ENCODE measurements at places on chromosomes 1 and 21. TPM values are rescaled to one million over a fixed set of nuclear protein-coding genes. Genes with fewer than 3 reads are reported as not detected.

Gene TNFRSF4
- total RNA-seq, result not detected

Gene TM2D1
- 107 TPM for total RNA-seq

Gene HSD3B2
- not detected for total RNA-seq

Gene DNAJC6
- total RNA-seq, result 9.4 TPM

Gene TENT5C
- 0.76 TPM for total RNA-seq

Gene DCST1
- total RNA-seq, result not detected

Gene ACKR1
- not detected for total RNA-seq

DNA sequence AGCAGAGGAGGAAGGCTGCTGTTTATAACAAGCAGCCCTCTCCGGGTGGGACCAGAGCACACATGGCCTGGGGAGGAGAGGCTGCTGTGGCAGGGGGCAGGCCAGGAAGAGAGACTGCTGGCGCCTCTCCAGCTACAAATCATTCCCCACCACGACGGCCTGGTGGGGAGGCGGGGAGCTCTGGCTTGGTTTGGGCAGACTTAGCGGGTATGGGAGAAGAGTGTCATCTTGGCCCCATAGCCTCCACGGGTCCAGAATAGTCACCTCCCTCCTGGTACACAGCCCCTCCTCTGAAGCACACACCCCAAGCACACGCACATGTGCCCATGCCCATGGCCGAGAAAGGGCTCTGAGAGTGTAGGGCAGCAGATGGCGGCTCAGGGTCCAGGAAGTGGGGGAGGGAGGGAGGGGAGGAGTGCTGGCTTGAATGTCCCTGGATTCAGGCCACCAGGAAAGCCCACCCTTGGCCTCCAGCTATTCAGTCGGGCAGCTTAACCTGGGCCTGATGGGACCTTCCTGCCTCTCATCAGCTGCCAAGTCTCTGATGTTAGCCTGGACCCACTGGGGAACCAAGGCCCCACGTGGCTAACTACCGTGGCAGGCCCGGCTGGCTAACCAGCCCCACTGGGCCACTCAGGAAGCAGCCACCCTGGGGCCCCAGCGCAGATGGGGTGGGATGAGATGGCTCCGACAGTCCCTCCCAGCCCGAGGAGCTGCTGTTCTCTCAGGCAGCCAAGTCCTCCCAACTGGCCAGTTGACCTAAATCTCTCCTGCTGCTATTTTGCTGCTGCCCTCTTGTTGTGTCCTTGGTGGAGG, 10.9 kb downstream of the LRP8 start:
- DNase-seq, result no peak

GRCh38 chr21:45390121-45390751, 14.7 kb upstream of the COL18A1 start:
- DNase-seq, result no peak

- peak; percentile 99 for DNase-seq
Observed at GRCh38 chr1:235917267-235917811, 50.6 kb upstream of the LYST start.

DNA sequence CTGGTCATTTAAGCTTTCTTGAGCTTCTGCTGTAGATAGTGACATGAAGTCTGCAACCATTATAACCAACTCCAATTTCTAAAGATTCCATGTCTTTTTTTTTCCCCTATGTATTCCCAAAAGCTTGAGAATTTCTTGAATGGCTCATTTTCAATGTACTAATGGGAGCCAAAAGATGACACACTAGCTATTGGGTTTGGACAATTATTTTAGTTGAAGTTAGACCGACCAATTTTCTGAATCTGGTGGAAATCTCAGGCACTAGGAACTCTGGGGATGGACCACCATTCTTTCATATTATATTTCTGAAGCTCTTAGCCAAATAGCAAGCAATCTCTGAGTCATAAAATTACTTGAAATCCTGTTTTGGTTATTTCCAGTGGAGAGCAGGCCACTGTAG, 617.4 kb upstream of the ADAMTS5 start:
- no peak for DNase-seq

- no peak for DNase-seq
Observed at GRCh38 chr1:153880024-153880423, 42.7 kb downstream of the GATAD2B start.

DNA sequence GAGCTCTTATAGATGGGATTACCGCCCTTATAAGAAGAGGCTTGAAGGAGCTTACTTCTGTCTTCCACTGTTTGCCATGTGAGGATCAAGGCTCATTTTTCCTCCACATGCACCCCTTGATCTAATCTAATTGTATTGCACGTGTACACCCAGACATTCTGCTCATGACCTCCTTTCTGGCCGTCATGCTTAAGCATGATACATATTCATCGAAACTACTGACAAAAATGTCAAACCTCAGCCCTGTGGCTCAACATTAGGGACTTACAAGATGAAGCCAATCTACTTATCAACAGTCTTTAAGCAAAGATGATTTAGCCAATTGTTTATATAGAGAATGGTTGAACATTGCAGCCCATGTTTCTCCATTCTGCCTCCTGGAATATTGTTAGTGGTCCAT, 127.6 kb downstream of the XCL2 start:
- DNase-seq, result no peak

- DNase-seq, result no peak
Observed at GRCh38 chr1:70490153-70490552, 79.1 kb downstream of the CTH start.

- no peak for DNase-seq
Observed at GRCh38 chr21:29301691-29302090, 3.0 kb downstream of the BACH1 start.

- DNase-seq, result no peak
Observed at GRCh38 chr1:69191335-69191734, 376.4 kb upstream of the LRRC7 start.

- DNase-seq, result no peak
Observed at GRCh38 chr1:116252271-116252670, 120.8 kb upstream of the ATP1A1 start.

DNA sequence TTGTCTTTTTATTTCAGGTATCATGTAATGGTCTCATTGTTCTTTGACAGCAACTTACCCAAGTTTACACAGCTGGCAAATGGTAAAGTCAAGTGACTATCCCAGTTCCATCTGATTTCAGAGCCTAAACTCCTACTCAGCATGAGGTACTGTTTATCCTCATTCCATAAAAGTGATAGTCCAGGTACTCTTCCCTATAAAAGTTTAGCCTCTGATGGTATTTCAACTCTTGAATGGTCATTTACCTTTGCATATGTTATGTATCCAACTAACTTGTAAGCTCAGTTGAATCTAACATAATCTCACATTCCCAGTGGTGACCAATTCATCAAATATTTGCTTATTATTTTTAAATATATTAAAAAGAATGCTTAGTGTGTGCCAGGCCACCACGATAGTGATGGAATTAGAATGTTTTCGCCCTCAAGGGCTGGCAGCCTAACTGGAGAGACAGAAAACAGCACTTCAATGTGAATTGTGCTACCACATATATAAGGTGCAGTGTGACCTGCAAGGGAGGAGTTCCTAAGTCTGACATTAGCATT, 307.1 kb downstream of the CTH start:
- DNase-seq, result no peak

DNA sequence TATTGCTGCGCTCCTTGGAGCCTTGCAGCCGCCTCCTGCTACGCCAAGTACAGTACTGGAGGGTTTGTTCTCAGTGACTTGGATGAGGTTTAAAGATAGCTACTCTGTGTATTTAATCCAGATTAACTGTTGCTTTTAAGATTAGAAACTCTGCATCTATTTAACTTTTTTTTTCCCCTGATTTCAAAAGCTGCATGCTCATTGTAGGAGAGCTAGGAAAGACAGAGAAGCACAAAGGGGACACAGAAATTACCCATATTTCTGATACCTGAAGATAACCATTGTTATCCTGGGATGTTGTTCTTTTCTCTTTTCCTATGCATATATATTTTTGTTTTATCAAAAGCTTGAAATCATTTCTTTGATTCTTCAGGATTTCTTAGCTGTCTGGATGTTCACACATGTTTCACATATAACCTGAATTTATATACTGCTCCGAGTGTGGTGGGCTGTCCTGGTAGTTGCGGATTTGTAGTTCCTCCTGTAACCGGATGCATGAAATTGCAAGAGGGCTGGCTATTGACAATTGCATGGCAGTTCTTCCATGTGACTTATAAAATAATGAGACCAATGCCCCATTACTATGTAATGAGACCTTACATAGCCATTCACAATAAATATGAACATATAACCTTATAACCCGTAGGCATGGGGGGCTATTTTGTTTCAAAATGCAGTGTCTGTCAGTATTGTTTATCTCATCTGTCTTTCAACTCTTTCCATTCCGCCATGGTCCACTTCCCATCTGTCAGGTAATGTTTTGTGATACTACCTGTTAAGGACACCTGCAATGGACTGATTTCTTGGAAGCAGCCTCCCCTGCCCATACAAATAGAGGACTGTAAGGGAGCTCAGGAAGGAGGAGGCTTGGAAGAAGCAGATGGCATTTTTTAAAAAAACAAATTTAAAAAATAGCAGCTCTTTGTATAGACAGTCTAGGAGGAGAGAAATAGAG, 1.4 kb downstream of the RAVER2 start:
- DNase-seq, result no peak

GRCh38 chr1:52919051-52919722, 2.4 kb downstream of the ECHDC2 start:
- DNase-seq, result no peak

GRCh38 chr1:229447809-229448252, 13.9 kb upstream of the ACTA1 start:
- no peak for DNase-seq

- no peak for DNase-seq
Observed at GRCh38 chr21:35632711-35633110, 427.6 kb downstream of the SETD4 start.

- no peak for DNase-seq
Observed at GRCh38 chr1:197544130-197544529, 231.2 kb downstream of the DENND1B start.

DNA sequence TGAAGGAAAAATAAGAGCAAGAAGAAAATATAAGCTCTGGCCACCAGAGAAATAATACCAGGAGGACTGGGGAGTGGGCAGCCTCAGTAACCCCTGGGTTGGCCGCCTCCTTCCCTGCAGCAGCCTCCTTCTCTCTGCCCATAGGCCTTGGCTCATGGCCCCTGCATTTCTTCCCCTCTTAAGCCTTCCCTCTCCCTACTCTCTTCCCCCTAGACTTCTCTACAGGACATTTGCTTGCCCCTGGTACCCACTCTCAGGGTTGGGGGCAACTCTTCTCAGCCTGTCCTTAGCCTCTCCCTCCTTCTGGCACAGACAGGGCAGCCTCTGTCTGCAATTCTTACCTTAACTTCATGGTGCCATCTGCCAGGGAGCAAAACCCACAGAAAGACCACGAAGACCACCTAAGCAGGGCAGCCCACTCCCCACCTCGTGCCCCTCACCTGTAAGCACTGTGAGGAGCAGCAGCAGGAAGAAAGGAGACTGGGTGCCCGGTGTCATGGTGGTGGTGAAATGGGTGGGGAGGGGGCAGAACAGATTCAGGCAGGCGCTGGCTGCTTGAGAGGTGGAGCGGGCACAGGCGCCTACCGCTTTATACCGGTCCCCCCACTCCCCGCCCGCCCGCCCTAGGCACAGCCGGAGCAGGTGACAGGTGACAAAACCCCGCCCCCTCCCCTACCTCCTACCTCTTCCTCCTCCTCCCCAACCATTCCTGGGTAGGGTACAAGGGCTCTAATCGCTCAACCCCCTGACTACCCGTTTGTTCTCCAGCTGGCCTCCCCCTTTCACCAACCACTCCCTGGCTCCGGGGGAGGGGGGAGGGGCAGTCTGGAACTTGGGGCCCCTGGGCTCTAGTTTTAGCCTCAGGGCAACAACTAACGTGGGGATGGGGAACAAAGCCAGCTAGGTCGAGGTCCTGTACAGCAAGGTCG, 15.1 kb downstream of the THBS3 start:
- no peak for DNase-seq

- DNase-seq, result no peak
Observed at GRCh38 chr1:232764458-232765251, 40.6 kb upstream of the MAP10 start.

- DNase-seq, result peak; percentile 75
Observed at GRCh38 chr1:230073371-230074035, 6.5 kb downstream of the GALNT2 start.

GRCh38 chr1:47351305-47351704, 17.7 kb downstream of the CMPK1 start:
- peak; percentile 20 for DNase-seq

- DNase-seq, result peak; percentile 83
Observed at GRCh38 chr1:9825093-9826074, 1.6 kb upstream of the CLSTN1 start.

- peak; percentile 9 for DNase-seq
Observed at GRCh38 chr1:89363196-89363595, 663 bp upstream of the GBP6 start.

DNA sequence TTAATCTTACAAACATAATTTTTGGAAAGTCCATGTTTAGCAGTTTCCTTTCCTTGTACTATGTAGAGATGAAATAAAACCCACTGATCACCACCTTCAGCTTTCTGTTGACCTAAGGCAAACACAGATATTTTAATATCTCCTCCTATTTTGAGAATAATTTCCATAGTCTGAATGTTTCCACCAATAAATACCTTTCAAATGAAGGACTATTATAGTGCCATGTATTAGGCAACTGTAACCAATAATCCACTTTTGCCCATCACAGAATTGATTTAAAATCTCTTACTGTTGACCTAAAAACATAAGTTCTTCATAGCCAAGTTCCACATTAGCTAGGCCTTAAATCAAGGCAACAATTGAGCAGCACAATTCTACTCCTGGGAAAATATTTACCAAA, 1.8 kb downstream of the CDC42BPA start:
- no peak for DNase-seq

DNA sequence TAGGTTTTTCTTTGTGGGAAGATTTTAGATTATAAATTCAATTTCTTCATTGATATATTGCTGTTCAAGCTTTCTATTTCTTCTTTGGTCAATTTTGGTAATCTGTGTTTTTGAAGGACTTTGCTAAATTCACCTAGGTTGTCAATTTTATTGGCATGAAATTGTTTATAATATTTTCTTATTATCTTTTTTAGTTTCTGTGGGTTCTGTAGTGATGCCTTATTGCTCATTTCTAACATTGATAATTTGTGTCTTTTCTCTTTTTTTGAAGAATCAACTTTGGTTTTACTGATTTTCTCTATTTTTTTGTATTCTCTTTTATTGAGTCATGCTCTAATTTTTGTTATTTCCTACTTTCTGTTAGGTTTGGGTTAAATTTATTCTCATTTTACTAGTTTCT, 123.2 kb downstream of the ADSS2 start:
- no peak for DNase-seq

GRCh38 chr1:11283151-11283550, 10.2 kb downstream of the UBIAD1 start:
- DNase-seq, result no peak

GRCh38 chr1:54105736-54106269, 47.0 kb downstream of the CDCP2 start:
- DNase-seq, result no peak
